Immature natural killer cell (primary cell): ENCODE measurements at places on chromosomes 7 and 10.

DNA sequence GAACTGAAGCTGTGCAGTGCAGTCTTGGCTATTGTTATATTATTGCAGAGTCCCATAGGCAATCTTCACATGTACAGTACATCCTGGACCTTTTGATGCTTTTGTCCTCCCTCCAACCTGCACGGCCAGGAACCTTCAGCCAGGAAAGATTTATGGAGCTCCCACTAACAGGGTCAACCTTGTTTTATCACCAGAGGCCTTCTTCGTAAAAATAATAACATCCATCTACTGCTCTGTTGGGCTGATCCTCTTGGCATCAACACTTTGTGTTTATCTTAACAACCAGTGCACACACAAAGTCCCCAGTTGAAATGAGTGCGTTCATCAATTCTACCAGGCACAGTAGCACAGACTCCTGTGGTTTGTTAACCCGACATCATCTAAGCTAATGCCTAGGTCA is 72.4 kb downstream of the AGMO start:
- DNase-seq = no peak

GRCh38 chr7:141320287-141320686 is 230.9 kb upstream of the AGK start:
- no peak for DNase-seq

- no peak for DNase-seq
Measured at GRCh38 chr7:123208793-123209192, 9.0 kb upstream of the SLC13A1 start.

DNA sequence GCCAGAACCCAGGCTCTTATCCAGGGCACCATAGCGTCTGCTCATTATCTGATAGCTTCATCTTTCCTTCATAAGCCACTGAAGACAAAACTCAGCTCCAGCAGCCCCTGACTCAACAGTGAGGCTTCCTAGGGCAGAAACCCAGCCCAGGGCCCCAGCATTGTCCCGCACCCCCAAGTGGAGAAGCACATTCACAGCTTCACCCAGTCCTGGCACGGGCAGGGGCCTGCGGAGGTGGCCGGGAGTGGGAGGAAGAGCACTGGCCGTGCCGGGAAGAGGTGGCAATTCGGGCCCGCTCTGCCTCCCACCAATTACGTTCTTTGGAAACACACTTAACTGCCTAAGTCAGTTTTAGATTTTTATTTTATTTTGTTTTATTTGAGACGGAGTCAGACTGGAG is 10.3 kb upstream of the CALML5 start:
- DNase-seq = no peak

DNA sequence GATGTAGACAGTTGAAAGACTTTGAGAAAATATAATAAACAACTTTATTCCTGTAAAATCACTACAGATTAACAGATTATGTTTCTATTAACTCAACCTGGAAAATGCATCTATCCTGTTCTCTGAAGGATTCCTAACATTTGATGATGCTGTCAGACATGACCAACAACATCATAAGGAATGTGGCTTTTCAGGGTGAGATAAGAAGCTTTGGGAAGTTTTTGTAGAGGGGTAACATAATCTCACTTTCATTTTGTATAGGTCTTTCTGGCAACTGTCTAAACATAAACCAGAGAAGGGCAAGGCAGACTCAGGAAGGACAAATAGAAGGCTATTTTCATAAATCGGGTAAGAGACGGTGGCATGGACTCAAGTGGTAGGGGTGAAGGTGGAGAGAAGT is 112.2 kb downstream of the TES start:
- no peak for DNase-seq

GRCh38 chr10:75613685-75614504 is 182.5 kb downstream of the LRMDA start:
- DNase-seq = no peak

- DNase-seq = no peak
Measured at GRCh38 chr10:22246680-22247391, 29.0 kb upstream of the EBLN1 start.

DNA sequence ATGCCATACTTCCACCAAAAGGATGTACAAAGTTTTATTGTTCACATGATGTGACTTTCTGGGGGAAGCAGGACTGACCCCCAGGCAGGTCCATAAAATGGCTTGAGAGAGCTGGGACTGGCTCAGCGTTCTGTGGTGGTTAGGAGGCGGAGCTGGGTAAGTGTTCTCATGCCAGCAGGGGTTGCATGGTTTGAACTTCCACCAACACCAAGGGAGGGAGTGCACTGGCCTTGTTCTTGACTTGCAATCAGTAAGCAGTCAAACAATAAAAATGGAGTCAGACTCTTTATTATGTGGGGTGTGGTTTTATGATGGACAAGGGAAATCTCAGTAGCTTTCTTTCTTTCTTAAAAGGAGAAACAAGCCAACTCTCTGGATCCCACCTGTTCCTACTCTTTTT is 95.4 kb upstream of the PRR15 start:
- no peak for DNase-seq
